ENCODE measurements at places on chromosomes 3 and 15. TPM values are rescaled to one million over a fixed set of nuclear protein-coding genes. Genes with fewer than 3 reads are reported as not detected.

TUSC2 gene
- 32.8 TPM for total RNA-seq

GPR160 gene
- total RNA-seq, result 1.2 TPM

DNAJA4 gene
- 125 TPM for total RNA-seq

SLC15A2 gene
- 3.9 TPM for total RNA-seq

GOLGA8R gene
- 3.6 TPM for total RNA-seq

WDR49 gene
- 1.9 TPM for total RNA-seq

GNAT1 gene
- not detected for total RNA-seq

C2CD4A gene
- not detected for total RNA-seq

HYAL3 gene
- total RNA-seq, result 1.4 TPM

SERP1 gene
- total RNA-seq, result 23.7 TPM

TYRO3 gene
- total RNA-seq, result 5.6 TPM

SLC35G2 gene
- total RNA-seq, result 2.1 TPM

GREM1 gene
- total RNA-seq, result not detected

CX3CR1 gene
- total RNA-seq, result 2.1 TPM

CLRN1 gene
- total RNA-seq, result not detected

CIP2A gene
- 1.1 TPM for total RNA-seq

NDUFAF3 gene
- total RNA-seq, result 157 TPM
